Endothelial cell of umbilical vein (primary cell): ENCODE measurements at places on chromosomes 4 and X.

DNA sequence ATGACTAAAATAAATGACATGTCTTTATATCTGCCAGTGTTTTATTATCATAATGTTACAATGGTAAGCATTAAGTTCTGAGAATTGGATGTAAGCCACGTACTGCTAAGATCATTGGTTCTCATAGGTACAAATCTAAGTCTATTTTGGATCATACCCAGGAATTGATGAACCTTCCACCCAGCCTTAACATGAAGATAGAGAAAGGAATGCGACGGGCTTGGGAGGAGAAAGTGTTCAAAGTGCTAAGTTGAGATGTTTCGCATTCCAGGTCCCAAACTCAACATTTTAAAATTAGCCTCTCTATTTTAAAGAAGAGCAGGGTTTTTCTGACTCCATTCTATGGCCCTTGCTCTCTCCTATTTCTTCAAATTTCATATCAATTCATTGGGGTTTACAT, 54.9 kb upstream of the FRAS1 start:
- H3K36me3 ChIP-seq, result no peaks in the 10 kb centered on the region
- H3K27me3 ChIP-seq, result no peaks in the 10 kb centered on the region
- no peak for DNase-seq
- no peaks in the 10 kb centered on the region for H3K4me1 ChIP-seq

DNA sequence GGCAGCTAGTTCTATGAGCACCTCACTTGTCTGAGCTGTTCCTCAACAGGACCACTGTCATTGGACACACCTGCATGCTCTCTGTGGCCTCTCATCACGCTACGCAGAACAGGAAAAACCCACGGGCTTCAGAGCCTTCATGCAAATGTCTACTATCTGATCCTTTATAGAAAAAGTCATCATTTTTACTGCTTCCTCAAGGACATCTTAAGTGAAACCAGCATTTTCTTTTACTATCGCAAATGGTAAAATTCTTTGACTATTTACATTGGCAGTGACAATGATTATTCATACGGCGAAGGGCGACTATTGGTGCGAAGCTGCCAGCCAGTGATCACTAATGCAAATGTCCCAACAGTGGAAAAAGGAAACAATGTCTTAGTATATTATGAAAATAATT, 147.0 kb downstream of the AFAP1 start:
- peaks cover 16% of the 10 kb centered on the region for H3K4me1 ChIP-seq
- H3K36me3 ChIP-seq, result peaks cover 24% of the 10 kb centered on the region
- peak; percentile 69 for DNase-seq
- peak overlapping the region; percentile 32 for H3K27ac ChIP-seq
- no peak overlapping the region for H3K4me3 ChIP-seq

DNA sequence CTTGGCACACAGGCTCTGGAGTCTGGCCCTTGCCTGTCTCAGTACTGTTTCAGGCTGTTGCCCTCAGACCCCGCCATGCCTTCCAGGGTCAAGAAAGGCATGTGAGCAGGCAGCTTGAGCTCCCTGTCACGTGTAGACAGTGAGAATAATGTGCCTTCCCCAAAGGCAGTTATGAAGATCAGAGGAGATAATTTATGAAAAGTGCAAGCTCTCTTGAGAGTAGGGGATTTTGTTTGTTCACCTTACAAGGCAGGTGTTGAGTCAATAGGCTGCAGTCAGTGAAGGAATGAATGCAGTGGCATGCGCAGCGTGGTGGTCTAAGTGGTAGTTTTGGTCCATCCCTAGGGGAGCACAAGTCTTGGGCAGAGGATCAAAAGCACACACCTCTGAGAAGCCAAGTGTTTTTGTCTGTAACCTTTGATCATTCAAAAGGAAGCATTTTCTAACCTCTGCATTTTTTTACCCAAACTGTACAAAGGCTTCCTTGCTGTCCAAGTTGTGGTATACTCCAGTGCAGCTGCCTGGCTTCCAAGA, 14.4 kb downstream of the HADH start:
- H3K27ac ChIP-seq, result no peak overlapping the region
- DNase-seq, result no peak
- no peak overlapping the region for H3K4me3 ChIP-seq

DNA sequence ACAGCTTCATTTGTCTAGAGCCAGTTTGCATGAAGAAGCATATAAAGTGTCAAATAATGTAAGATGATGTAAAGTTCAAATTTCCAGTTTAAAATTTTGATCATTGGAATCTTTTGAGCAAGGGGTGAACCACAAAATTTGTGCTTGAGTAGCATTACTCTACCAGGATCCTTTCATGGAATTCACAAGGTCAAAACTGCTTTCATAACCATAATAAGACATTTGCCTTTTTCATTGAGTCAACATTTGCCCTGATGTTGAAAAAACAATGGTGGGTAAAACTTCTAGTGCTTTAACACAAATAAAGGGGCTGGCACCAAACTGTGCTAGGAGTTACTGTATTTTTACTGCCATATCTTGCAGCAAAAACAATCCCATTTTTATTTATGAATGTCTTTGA, 142.2 kb downstream of the GLRA3 start:
- no peaks in the 10 kb centered on the region for H3K27me3 ChIP-seq
- H3K36me3 ChIP-seq, result no peaks in the 10 kb centered on the region
- H3K4me3 ChIP-seq, result no peak overlapping the region
- H3K4me1 ChIP-seq, result no peaks in the 10 kb centered on the region
- DNase-seq, result no peak

DNA sequence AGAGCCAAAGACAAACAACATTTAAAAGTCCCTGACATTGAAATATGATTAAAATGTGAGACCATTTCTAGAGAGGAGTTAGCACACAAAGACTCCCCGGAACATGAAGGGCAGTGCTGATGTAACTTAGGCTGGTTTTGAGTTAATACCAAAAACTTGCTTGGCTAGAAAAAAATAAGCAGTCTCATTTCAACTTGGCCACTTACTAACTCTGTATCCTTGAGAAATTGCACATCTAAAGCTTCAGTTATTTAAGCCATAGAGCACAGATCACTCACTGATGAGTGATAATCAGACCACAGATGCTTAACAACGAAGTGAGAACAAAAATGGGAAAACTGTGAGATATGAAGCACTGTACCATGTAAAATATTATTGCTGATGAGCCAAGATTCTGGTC, 65.9 kb upstream of the MAOA start:
- no peak overlapping the region for H3K27ac ChIP-seq
- no peak for DNase-seq
- no peaks in the 10 kb centered on the region for H3K36me3 ChIP-seq
- H3K4me3 ChIP-seq, result no peak overlapping the region
- no peaks in the 10 kb centered on the region for H3K4me1 ChIP-seq

- no peaks in the 10 kb centered on the region for H3K27me3 ChIP-seq
- H3K27ac ChIP-seq, result no peak overlapping the region
- no peaks in the 10 kb centered on the region for H3K4me1 ChIP-seq
- no peak overlapping the region for H3K4me3 ChIP-seq
- no peaks in the 10 kb centered on the region for H3K36me3 ChIP-seq
Observed at GRCh38 chrX:22177950-22178515, 94.7 kb upstream of the CBLL2 start.

DNA sequence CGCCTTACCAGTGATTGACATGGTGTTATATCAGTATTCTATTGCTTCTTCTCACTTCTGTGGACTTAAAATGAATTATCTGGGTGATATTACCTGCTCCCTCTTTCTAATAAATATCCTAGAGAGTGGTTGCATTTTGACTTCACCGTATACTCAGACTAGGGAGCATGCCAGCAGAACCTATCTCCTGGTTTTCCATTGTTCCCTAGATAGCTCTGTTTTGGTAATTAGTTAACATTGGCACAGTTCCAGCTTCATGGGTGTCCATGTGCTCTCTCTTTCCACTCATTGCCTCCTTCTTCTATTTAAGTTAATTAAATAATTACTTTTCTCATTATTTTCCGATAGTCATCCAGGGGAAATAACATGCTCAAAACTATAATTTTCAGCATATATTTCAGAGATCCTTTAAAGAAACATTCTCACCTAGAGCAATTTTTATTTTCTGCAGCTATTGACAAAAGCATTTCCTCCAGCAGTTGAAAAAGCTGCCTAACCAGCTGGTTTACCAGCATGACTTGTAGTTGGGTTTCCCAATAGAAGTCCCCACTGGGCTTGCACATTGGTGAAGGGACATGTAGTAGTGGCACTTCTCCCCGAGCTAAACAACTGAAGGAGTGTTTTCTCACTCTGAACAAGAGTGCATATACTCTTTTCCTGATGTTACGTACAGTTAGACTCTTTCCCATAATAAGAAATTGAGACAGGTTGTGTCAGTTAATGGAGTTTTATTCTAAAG, 27.9 kb upstream of the PAPSS1 start:
- H3K27ac ChIP-seq, result no peak overlapping the region
- H3K36me3 ChIP-seq, result no peaks in the 10 kb centered on the region

- no peak overlapping the region for H3K4me3 ChIP-seq
- H3K27me3 ChIP-seq, result no peaks in the 10 kb centered on the region
- no peak overlapping the region for H3K27ac ChIP-seq
- H3K4me1 ChIP-seq, result no peaks in the 10 kb centered on the region
- no peak for DNase-seq
- no peaks in the 10 kb centered on the region for H3K36me3 ChIP-seq
Observed at GRCh38 chrX:108511721-108512120, 72.1 kb downstream of the COL4A5 start.

- H3K36me3 ChIP-seq, result no peaks in the 10 kb centered on the region
- peak overlapping the region; percentile 15 for H3K27ac ChIP-seq
- DNase-seq, result no peak
- H3K4me1 ChIP-seq, result peaks cover 22% of the 10 kb centered on the region
- no peaks in the 10 kb centered on the region for H3K27me3 ChIP-seq
Observed at GRCh38 chr4:77073981-77074380, 1.8 kb downstream of the CCNI start.

GRCh38 chrX:152991123-152991522, 2.8 kb downstream of the PNMA5 start:
- no peaks in the 10 kb centered on the region for H3K36me3 ChIP-seq
- DNase-seq, result no peak
- H3K27me3 ChIP-seq, result no peaks in the 10 kb centered on the region

DNA sequence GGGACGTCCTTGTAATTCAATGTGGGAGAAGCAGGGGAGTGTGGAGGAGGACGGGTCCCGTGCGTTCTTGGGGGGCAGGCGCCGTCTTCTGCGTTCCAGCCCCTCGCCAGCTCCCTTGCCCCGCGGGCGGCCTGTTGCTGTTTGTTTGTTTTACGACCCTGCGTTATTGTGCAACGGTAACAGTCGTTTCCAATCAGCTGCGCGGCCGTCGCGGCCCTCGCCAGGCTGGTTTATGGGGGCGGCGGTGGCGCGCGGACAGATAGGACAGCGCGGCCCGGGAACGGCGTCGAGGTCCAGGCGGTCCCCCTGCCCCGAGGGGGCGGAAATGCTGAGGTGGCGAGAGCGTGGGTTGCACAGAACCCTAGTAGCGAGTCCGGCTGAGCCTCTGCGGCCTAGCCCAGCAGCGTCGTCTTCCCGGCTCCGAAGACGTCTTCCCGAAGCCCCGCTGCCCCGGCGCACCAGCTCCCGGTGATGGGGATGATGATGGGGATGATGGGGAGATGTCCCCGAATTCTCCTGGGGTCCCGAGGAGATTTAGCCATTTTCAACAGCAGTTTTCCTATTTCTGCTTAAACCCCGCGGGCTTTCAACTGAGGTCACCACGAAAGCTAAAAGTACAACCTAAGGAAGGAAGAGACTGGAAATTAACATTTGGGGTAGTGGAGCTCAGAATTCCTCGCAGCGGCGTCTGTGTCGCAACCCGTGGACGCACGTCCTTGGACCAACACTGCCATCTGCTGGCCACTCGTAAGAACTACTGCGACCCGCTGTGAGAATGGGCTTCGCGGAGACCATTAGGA, 4.8 kb downstream of the PDGFRA start:
- H3K36me3 ChIP-seq, result no peaks in the 10 kb centered on the region
- peak; percentile 81 for DNase-seq
- peaks cover 44% of the 10 kb centered on the region for H3K27me3 ChIP-seq
- no peak overlapping the region for H3K4me3 ChIP-seq
- no peak overlapping the region for H3K27ac ChIP-seq

DNA sequence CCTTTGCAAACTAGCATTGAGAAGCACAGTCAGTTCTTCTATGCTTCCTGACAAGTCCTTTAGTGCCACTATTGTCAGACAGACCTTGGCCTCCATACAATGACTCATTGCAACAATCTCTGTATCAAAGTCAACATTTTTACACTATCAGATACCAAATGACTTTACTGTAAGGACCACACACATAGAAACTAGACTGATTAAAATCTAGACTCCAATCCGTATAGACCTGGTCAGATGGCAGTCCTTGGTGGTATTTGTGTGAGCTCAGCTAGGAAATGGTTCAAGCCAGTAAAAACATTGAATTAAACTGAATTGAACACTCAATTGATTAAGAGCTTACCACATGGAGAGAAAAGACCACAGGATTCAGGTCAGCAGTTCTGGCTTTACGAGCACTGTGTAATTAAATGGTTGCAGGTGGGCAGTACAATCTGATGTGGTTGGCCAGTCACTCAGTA, 549.8 kb upstream of the LCORL start:
- DNase-seq, result peak; percentile 55
- H3K36me3 ChIP-seq, result no peaks in the 10 kb centered on the region
- H3K4me3 ChIP-seq, result no peak overlapping the region
- H3K4me1 ChIP-seq, result peaks cover 24% of the 10 kb centered on the region
- H3K27ac ChIP-seq, result no peak overlapping the region
- H3K27me3 ChIP-seq, result no peaks in the 10 kb centered on the region

DNA sequence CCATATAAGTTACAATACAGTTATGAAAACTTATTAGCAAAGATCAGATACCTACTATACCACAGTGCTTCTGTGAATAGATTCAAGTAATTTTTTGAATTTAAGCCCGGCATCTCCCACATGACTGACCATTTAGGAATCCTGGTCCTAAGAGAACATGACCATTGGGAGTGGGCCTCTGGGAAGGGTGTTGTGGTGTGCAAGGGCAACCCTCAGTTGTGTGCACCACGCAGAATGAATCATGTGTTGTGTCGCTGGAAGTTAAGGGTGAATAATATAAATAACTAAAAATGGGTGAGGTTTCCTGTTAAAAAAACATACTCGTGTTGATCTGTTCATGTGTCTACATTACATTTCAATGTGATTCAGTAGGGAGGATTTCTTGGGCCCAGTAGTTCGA, 15.5 kb downstream of the CPE start:
- H3K27me3 ChIP-seq, result no peaks in the 10 kb centered on the region
- no peaks in the 10 kb centered on the region for H3K4me1 ChIP-seq
- H3K4me3 ChIP-seq, result no peak overlapping the region
- no peak overlapping the region for H3K27ac ChIP-seq
- peak; percentile 9 for DNase-seq
- no peaks in the 10 kb centered on the region for H3K36me3 ChIP-seq

DNA sequence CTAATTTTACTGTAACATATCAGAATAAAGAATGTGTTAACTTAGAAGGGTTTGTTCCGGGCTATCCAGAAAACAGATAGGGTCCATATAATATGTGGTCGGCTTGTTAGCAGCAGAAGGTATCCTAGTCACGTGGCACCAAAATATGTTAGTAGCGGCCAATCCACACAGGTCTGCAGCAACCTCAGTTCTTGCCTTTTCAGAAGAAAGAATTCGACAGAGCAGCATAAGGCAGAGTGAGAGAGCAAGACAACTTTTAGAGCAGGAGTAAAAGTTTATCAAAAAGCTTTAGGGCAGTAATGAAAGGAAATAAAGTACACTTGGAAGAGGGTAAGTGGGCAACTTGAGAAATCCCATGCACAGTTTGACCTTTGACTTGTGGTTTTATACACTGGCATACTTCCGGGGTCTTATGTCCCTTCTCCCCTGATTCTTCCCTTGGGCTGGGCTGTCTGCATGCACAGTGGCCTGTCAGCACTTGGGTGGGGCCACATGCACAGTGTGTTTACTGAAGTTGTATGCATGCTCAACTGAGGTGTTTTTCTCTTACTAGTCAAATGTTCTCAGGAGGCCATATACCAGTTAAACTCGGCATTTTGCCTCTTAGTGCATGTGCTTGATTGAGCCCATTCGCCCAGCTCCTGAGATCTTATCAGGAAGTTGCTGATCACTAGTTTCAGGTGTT, 37.0 kb upstream of the ABCG2 start:
- no peaks in the 10 kb centered on the region for H3K27me3 ChIP-seq
- no peaks in the 10 kb centered on the region for H3K4me1 ChIP-seq
- no peak for DNase-seq
- H3K4me3 ChIP-seq, result no peak overlapping the region
- H3K36me3 ChIP-seq, result no peaks in the 10 kb centered on the region
